Activated CD4-positive, alpha-beta T cell treated with anti-CD3 and anti-CD28 coated beads, Interleukin-2, amount 50 U/mL, for 24 hours (primary cell): ENCODE measurements at places on chromosomes 5 and 9.

DNA sequence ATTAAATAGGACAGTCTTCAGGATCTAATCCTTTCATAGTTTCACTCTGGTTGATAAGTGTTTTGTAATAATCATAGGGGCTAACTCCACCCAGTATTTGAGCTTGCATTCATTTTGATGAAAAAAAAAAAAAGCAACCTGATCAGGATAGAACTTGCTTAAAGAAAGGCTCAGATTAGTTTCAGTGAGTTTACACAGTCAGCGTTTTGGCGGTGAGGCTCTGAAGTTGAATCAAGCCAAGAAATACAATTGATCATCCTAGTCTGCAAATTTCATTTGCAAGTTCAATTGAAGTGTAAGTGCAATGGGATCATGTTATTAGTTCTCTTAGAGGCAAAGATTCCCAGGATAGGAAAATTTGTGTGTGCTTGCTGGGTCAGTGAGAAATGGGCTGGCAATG, 159.7 kb upstream of the ELL2 start:
- no peak for DNase-seq

- no peak for DNase-seq
Observed at GRCh38 chr9:108743901-108744371, 111.8 kb downstream of the ACTL7B start.

GRCh38 chr5:127777957-127778356, 74.8 kb downstream of the CCDC192 start:
- DNase-seq, result no peak

DNA sequence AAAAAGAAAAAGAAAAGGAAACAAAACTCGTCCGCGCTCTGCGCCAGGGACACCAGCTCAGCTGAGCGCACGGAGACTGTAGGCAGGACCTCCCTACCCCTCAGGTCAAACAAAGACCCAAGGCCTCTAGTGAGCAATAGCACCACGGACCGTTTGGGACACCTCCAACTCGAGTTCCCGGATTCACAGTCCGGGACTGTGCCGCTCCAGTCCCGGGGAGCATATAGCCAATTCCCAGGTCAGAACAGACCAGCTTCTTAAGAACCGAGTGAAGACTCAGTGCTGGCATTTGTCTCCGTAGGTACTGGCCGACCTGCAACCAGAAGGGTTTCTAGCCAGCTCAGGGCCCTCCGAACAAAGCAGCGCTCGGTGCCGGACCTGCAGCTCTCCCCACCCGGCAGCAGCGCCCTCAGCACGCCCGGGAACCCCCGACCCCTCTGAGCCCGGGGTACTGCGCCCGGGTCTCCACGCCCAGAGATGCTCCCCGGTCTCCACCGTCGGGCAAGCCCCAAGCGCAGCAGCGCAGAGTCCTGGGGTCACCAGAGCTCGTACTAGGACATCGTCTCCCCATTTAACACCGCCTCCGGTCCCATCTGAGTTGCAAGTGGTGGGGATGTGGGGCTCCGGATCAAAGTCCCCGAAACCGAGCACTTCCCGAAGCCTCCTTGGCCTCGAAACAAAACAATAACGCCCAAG, 591 bp downstream of the ABCA1 start:
- DNase-seq, result no peak

GRCh38 chr5:121429761-121430160, 421.9 kb upstream of the FTMT start:
- no peak for DNase-seq

DNA sequence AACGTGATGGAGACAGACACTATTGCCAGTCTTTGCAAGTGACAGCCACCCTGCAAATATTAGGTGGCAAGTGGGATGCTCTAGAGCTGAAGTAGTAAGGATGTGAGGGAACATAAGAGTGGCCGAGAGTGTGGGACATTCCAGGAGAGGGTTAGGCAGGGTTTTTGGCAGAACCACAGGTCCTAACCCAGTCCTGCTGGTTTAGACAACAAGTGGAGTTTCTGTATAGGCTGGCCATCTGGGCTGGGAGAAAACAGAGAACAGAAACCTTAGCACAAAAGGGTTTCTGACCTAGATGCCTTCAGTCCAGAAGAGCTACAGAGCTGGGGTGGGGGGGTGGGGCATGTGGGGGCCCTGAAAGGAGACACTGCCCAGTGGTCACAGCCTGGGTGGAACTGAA, 107.4 kb downstream of the TMEM174 start:
- no peak for DNase-seq

GRCh38 chr5:2029206-2029605, 146.5 kb upstream of the IRX4 start:
- no peak for DNase-seq

DNA sequence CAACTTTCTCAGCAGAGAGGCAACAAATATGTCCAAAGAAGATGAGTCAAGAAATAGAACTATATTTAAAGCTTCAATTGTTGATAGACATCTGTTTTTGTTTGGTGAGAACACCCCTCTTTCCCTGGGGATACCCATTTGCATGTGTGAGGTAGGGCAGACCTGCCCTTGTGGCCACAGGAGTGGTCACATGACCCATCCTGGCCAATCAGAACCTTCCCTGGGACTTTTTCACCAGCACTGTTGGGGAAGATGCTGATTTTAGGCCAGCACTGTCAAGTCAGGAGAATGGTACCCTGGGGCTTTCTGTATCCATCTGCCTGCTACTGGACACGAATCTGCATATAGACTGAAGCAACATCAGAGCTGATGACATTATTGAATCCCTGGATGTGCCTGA, 211.2 kb downstream of the CDK5RAP2 start:
- DNase-seq, result no peak

GRCh38 chr5:73865315-73865714, 239.3 kb downstream of the ARHGEF28 start:
- no peak for DNase-seq

GRCh38 chr5:1343931-1344901, 683 bp downstream of the CLPTM1L start:
- no peak for DNase-seq

- DNase-seq, result no peak
Observed at GRCh38 chr9:12698266-12698665, 5.1 kb downstream of the TYRP1 start.

GRCh38 chr5:145553177-145553576, 282.0 kb downstream of the PRELID2 start:
- no peak for DNase-seq

DNA sequence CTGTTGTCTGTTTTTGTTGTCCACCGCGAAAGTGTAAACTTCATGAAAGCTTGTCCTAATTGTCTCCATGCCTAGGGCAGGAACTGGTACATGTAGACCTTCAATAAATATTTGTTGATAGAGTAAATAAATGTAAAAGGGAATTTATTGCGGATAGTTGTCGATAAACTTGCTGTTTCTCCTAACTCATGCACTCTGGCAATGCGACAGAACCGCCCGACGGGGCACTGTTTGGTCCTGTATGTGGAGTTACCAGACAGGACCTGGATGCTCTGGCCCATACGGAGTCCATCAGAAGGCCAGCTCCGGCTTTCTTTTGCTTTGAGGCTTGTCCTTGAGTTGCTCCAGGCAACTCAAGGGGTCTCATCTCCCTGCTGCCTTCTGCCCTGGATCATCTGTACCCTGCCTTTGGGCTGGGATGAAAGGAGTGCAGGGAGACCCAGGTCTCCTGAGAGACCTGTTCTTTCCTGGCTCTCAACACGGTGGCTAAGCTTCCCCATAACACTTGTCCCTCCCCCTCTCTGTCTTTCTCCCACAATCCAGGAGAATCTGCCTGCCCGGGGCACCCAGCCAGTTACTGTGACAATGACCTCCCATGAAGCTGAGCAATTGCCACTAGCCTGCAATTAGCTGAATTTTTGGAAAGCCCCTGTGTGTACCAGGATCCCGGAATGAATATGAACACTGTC, 149.5 kb upstream of the PTCH1 start:
- DNase-seq, result no peak

- DNase-seq, result no peak
Observed at GRCh38 chr9:137745541-137745991, 126.8 kb downstream of the EHMT1 start.

DNA sequence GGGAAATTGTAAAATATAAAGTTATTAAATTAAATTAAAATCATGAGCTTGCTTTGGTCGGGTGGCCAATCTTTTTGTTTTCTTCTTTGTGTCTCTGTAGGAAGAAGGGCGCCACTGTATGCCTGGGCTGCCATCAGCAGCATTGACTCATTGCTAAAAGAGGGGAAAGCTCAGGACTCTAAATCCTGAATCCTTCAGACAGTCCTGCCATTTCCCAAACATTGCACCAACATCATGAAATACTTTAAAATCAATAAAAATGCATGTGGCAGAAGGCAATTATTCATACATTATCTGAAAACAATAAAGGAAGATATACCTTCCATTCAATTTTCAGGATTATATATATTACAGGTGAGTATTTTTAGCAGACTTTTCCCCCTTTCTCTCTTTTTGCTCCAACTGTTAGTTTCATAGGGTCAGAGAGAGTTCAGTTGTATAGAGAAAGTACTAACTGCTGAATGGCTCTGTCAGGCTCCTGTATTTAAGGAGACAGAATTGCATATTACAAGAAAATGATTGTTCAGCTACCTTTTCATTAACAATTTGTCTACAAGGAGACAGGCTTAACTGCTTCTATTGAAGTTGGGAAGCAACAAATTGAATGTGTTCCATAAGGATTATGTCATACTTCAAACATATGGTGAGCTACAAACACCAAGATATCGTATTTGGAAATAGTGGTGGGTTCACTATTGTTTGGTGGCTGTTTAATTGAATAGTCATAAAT, 95.7 kb downstream of the ATPSCKMT start:
- DNase-seq, result no peak

DNA sequence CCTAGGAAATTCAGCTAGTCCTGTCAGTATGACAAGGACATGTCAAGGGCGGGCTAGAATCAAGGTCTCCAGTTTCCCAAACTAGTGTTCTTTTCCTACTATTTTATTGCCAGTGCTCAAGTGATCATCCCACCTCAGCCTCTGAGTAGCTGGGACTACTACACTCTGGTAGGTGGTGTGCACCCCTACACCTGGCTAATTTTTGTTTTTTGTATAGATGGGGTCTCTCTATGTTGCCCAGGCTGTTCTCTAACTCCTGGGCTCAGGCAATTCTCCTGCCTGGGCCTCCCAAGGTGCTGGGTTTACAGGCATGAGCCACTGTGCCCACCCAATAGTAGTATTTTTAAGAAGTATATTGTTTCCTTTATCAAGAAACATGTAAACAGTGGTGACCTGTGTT, 54.0 kb downstream of the C9orf85 start:
- no peak for DNase-seq

GRCh38 chr5:170087168-170087817, 18.4 kb upstream of the FOXI1 start:
- no peak for DNase-seq

- no peak for DNase-seq
Observed at GRCh38 chr9:138038244-138038671, 160.7 kb downstream of the CACNA1B start.

DNA sequence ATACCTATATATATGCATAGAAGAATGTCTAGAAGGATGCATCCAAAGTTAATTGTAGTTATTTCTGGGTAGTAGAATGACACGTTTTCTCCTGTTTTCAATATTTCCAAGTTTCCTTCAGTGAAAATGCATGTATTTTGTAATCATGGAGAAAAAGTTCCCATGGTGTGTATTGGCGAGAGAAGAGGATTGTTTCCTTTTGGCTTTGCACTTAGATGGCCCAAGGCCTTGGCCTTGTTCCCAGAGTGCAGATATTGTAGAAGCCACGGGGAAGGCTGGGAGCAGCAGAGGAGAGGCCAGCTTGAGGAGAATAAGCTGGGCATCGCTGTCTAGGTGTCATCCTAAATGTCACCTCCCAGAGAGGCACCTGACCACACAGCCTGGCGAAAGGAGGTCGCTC, 44.0 kb downstream of the IRF1 start:
- no peak for DNase-seq

- no peak for DNase-seq
Observed at GRCh38 chr9:96121136-96121535, 180.8 kb downstream of the HSD17B3 start.

DNA sequence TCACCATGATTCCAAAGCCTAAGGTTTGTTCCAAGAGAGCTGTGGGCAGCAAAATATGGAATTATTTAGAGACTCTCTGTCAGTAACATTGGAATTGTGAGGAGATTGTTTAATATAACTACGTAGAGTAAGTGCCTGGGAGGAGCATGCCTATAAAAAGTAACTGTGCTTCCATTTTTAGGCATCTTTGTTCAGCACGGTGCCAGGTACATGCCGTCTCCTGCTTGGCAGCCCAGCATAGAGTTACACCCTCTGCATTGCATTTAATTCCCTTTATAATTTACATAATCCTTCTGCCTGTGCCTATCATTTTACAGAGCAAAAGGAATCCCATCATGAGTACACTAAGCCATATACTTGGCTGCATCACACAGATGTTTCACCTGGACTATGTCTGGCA, 32.1 kb upstream of the ALDH1A1 start:
- no peak for DNase-seq

DNA sequence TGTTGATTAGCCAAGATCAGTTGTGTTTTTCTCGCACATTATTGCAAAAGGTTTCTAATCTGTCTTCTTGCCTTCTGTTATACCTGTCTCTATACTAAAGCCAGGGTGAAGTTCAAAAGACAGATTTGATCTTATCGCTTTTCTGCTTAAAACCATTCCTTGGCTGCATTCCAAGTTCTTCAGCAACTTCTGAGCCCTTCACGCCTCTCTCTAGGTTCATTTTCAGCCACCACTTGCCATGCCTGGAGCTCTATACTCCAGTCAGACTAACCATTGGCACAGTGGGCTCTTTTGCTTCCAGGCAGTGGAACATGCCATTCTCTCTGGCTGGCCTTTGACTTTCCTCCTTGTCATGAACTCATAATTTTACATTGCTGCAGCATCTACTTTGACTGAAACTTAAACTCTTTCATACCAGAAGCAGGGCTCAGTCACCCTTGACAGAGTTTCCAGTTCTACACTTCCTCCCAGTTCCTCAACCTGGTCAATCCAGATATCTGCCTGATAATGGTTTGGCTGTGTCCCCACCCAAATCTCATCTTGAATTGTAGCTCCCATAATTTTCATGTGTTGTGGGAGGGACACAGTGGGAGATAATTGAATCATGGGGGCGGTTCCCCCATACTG, 114.4 kb downstream of the SLC12A2 start:
- DNase-seq, result no peak

- no peak for DNase-seq
Observed at GRCh38 chr9:37965116-37965515, 61.2 kb upstream of the SLC25A51 start.

DNA sequence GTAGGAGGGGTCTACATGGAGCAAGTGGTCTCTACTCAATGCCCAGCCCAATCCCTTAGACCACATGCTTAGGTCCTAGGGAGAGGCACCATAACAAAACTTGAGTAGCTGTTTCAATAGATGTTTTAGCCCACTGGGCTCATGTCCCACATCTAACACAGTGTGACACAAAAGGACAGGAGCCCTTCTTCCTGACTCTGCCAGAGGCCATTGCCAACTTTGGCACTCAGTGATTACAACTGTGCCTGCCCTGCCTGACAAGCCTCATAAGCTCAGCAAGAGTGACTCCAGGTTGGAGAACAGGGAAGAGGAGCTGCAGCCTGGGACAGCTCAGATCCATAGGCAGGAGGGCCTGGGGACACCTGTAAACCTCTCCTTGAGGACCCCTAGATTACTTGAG, 230.8 kb downstream of the ENC1 start:
- no peak for DNase-seq

DNA sequence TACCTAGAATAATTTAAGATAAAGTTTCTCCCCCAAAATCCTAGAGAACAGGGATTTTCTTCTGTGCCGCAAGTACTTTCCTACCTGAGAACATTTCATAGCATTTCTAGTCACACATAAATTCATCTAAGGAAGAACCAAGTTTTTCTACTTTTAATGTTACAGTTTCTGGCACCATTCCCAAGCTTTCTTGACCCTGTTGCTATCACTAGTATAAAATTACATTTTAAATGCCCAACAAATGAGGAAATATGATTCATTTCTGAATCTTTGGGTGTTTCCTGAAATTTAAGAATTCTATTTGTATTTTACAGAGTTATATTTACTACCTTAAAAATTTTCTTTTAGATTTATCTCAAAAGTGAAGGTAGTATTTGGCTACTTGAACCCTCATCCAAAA, 137.8 kb downstream of the LPAR1 start:
- DNase-seq, result no peak
